ENCODE measurements at places on chromosomes 6 and 20.

GRCh38 chr6:107304421-107305025, 154.8 kb downstream of the PDSS2 start:
- DNase-seq: no peak

DNA sequence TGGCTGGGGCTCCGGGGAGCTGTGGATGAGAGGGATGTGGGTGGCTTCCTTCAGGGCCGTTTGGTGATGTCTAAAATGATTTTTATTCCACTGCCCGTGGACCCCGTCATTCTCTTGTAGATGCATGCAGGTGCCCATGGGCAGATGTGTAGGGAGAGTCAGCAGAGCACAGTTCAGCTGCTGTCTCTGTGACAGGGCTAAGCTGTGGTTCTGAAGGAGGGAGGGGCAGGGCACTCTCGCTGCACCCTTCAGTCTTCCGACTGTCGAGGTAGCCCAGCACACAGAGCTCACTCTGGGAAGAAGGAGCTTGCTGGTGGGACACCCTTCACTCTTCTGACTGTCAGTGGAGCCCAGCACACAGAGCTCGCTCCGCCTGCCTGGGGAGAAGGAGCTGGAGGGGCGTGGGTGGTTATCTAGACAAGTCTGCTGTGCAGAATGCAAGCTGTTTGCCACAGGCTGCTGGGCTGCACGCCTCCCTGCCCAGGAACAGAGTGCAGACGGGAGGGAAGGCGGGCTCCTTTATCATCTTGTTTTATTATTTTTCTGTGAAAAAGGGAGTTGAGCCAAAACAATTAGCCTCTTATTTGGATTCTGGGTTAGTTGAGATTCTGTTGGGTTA, 28.4 kb upstream of the ADRM1 start:
- no peak for DNase-seq

DNA sequence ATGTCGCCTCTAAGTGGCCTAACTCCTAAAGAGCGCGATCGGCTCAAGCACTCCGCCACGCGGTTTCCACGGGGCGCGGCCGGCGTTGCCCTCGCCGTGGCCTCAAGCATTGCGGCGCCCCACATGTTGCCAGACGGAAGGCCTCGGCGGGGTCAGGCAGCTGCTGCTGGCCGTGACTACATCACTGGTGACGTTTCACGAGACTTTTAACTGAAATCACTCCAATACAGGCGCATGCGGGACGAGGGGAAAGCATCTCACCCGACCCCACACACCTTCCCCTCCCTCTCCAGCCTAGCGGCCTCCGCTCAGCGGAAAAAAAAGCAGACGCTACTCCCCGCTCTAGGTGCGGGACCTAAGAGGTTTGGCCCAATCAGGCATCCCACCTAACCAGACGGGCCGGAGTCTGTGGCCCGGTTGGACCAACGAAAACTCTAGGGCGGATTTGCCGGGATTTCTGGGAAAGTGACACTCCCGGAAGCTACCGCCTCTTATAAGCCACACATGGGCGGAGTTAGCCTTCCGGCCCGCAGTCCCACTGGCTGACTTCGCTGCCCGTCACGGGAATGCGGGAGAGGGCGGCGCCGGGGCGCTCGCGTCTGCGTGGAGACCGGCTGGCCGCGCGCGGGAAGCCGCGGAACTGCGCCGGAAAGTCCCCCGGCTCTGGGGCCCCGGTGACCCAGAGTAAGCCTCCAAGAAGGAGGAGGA, at the start of gene NXT1:
NXT1 (plus strand) TSS at position 596 of the 708 bp plus-strand sequence. CDS start 3,251 bp downstream, outside the sequence.
- peak; percentile 96 for DNase-seq

DNA sequence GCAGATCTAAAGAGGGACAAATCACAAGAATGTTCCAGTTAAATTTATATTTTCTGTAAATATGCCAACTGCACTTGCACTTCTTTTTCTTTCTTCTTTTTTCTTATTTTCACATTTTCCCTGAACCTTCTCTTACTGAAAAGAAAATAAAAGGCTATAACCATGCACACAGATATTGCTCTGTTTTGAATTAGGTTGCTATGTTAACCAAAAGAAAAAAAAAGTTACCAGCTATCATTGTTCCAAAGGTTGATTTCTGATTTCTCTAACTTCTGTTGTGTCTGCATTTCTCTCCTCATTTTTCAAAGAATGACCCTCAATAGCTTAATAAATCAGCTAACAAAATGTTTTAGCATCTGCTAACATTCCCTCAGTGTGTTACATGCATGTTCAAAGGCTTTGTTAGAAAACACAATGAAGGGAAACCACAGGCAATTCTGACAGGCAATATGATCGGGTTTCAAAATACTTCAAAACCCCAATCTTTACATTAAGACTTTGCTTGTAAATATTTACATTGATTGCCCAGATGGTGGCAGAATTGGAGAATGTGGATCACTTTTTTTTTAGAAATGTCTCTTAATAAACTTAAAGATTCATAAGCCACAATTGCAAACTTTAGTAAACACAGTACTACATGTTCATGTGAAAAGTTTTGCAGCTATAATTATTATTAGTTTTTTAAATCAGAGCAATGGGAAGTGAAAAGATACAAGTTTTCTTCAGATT, 928.3 kb upstream of the FLRT3 start:
- DNase-seq: no peak

- peak; percentile 37 for DNase-seq
These were observed 7.8 kb downstream of the ADTRP start for GRCh38 chr6:11770546-11771466.

GRCh38 chr6:113909224-113909856, 52.2 kb downstream of the MARCKS start:
- no peak for DNase-seq

GRCh38 chr20:23198815-23199214, 112.7 kb upstream of the CD93 start:
- DNase-seq: no peak

DNA sequence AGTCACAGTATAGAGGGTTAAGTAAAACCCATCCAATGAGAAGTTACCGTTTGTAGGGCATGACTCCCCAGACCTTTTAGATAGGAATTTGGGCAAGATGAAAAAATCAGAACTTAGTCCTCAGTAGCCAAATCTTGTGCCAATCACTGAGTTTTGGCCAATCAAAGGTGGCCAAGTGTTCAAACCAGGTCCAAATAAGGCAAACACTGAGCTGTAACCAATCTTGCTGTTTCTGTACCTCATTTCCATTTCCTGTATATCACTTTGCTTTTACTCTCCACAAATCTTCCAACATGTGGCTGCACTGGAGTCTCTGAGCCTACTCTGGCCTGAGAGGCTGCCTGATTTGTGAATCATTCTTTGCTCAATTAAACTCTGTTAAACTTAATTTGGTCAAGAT, 81.8 kb upstream of the GPR6 start:
- DNase-seq: no peak

- no peak for DNase-seq
These were observed 29.9 kb upstream of the PNRC1 start for GRCh38 chr6:89050697-89051096.

- DNase-seq: no peak
These were observed 252.9 kb upstream of the RUNX2 start for GRCh38 chr6:45075246-45075645.

DNA sequence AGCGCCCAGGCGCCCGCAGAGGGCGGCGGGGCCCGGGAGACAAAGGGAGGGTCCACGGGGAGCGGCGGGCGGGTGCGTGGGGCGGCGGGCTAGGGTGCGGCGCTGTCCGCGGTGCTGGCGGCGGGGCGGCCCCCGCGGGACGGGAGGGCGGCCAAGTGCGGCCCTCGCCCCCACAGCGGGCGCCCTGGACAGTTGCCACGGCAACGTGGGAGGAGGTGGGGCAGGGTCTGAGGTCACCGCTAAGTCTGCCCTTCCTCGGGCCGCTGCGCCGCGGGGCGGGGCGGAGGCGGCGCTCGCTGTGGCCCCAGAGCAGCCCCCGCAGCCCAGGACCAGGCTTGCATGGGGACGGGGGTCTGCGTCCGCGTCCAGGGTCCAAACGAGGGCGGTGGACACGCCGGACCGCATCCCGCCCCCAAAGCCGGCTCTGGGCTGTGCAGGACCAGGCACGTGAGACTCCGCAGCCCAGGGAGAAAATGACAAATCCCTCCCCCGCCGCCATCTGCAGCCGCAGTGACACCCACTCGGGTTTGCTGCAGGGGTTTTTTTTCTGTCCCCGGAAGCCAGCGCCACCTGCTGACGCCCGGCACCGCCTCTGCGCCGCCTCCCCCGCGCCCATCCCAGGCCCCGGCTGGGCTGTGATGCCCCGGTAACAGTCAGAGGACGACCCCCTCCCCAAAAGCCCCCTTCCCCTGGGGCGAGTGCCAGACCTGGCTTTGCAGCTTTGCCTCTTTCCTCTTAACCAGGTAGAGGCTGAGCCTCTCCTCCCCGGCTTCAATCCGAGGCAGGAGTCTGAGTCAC, 36.8 kb downstream of the YTHDF1 start:
- peak; percentile 66 for DNase-seq

DNA sequence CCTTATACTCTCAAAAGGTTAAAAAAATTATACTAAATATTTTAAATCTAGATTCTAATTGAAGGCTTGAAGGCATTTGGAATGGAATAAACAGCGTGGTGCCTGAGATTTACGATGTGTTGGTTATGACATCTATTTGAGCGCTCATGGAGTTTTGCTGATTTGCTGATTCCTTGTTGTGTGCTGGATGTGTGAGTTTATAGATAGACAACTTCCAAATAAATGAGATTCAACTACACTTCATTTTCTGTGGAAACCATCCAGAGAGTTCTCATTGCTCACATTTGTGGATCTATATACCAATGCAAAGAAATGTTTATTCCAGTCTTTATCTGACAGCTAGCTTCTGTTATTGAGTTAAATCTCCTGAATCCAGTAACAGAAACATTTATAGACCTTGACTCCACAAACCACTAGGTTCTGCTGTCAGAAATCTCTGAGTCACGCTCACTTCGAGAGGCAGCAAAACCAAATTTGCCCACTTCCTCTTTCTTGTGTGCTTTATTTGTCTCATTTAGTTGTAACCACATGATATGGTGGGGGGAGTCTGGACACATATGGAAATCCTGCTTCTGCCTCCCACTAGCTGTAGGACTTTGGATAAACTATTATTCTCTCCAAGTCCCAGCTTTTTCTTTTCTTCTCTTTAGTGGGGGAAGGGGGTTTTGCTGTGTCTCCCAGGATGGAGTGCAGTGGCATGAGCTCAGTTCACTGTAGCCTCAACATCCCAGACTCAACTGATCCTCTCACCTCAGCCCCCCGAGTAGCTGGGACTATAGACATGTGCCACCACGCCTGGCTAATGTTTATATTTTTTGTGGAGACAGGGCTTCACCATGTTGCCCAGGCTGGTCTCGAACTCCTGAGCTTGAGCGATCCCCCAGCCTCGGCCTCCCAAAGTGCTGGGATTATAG, 54.5 kb downstream of the IPCEF1 start:
- DNase-seq: peak; percentile 30

GRCh38 chr20:60715172-60715571, 536.9 kb upstream of the CDH4 start:
- no peak for DNase-seq

- no peak for DNase-seq
These were observed 262.0 kb downstream of the CDC5L start for GRCh38 chr6:44649365-44650025.

DNA sequence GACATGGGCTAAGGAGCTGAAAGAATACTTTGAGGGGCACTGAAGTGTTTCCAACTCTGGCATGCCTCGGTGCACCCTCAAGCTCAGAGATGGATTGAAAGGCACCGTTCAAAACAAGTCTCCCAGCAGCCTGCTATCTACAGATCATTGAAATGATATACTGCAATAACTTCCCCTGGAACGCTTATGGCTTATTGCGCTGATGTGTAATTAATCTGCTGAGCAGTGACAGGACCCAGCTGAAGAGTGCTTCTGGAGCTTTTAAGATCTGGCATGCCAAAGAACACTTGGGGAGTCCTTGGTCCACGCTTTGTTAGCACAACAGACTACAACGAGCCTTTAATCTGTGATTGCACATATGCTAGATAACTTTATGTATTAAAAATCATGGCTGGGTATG, 708.2 kb downstream of the PRKN start:
- no peak for DNase-seq

- DNase-seq: no peak
These were observed 1155.3 kb upstream of the GJE1 start for GRCh38 chr6:140977403-140977802.

DNA sequence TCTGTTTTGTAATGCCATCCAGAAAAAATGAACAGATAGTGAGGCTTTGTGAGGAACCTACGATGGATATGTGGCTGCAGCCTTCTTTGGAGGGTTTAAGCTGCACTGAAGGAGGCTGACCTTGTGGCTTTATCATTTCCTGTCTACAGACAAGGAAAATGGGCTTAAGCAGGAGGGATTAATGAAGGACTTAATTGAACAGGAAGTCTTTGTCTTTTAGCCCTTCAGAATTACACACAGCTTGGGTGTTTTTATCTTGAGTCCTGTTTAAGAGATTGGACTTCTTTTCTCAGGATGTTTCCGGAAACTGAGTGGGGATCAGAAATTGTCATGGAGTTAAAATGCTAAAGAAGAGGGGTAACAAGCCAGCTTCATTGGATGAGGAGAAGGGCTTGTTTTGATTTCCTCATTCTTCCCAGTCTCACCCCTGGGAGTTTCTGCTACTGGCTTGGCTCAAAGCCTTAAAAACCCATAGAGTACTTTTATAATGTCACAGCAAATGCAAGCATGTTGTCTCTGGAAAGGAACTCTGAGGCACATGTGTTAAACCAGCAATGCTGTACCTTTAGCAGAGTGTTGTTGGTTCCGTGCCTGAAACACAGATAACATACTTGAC, 193.6 kb downstream of the JARID2 start:
- DNase-seq: no peak

GRCh38 chr20:54347166-54347833, 128.1 kb upstream of the DOK5 start:
- no peak for DNase-seq

GRCh38 chr20:14342918-14343317, 5.5 kb upstream of the FLRT3 start:
- no peak for DNase-seq

DNA sequence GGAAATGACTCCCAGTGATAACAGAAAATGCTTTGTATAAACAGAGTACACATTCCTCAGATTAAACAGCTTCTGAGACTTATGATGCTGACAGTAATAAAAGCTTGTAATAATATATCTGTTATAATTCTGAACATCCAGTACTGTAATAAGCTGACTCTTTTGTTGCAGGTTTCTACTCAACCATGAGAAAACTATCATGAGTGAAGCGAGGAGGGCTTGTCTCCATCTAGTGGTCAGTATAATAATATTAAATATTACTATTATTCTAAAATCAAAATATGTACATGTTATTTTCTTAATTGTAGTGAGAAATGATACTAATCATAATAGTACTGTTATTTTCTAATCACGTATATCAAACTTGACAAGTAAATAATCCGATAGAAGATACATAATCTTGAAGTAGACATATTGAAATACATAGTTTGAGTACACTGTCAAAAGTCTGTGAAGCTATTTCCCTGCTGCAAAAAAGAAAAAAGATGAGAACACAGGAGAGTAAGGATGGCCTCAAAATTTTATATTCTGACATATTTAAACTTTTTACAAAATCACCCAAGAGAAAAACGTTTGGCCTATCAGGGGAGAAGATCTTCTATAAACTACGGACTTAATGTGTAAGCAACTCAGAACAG, 183.1 kb downstream of the MOXD1 start:
- no peak for DNase-seq

DNA sequence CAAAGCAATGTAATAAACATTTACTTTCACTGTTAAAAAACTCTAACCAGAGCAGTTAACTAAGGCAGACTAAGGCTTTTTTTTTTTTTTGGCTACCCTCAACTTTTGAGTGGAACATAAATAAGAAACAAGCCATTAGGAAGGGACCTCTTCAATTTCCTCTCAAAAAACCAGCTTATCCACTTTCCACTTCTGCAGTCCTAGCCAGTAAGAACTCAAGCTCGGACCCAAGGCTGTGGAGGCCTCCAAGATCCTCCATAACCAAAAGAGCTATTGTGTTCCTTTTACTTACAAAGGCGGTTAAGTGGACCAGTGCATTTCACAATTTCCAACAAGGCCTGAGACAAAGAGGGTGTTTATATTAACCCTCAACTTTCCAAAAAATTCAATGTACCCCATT, 5.3 kb downstream of the KCNK5 start:
- no peak for DNase-seq

Data from CD4-positive, alpha-beta T cell treated with Interferon alpha-2 for 1 hour (primary cell).